Epithelial cell of esophagus (primary cell): ENCODE measurements at places on chromosomes 11 and 22.

GRCh38 chr11:70122490-70123198 lies 44.5 kb downstream of the ANO1 start:
- no peak for DNase-seq

- DNase-seq = peak; percentile 14
Measured at GRCh38 chr11:67665541-67666302, 8.7 kb downstream of the ALDH3B2 start.

- DNase-seq = no peak
Measured at GRCh38 chr22:29973269-29973668, 90.3 kb downstream of the MTMR3 start.

- DNase-seq = no peak
Measured at GRCh38 chr22:42913874-42914510, 56.9 kb upstream of the ARFGAP3 start.

DNA sequence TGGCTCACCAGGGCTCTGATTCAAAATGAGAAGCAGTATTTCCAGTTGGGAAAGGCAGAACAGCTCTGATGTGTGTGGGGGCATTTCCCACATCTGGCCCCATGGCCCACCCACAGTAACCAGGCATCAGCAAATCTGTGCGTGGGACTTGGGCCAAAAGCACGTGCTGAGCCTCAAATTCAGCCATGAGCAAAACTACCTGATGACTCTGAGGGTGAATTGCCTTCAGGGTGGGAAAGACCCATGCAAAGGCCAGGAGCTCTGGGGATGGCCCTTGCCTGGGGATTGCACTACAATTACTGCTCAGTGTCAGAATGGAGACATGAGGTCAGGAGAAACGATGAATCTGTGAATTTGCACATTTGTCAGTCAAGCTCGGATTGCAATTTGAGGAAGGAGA lies 20.9 kb downstream of the TP53AIP1 start:
- no peak for DNase-seq

- no peak for DNase-seq
Measured at GRCh38 chr11:27571154-27571810, 64.7 kb upstream of the LIN7C start.

DNA sequence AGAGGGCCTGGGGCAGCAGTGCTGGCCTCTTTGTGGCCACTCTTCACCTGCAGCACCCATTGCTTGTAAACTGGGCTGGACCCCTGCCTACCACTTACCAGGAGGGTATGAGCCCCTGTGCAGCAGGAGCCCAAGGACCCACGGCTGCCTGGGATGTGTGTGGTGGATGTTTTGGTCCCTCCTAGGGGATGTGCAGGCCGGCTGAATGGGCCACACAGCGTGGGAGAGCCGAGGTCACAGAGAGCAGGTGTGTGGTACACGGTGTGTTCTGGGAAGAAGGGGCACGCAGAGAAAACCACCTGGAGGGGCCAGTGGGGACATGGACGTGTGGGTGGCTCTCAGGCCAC lies 19.3 kb upstream of the GNB1L start:
- no peak for DNase-seq

- peak; percentile 26 for DNase-seq
Measured at GRCh38 chr11:127345819-127346459, 345.4 kb upstream of the KIRREL3 start.

GRCh38 chr11:44389963-44390605 lies 80.1 kb upstream of the ALX4 start:
- DNase-seq = no peak

DNA sequence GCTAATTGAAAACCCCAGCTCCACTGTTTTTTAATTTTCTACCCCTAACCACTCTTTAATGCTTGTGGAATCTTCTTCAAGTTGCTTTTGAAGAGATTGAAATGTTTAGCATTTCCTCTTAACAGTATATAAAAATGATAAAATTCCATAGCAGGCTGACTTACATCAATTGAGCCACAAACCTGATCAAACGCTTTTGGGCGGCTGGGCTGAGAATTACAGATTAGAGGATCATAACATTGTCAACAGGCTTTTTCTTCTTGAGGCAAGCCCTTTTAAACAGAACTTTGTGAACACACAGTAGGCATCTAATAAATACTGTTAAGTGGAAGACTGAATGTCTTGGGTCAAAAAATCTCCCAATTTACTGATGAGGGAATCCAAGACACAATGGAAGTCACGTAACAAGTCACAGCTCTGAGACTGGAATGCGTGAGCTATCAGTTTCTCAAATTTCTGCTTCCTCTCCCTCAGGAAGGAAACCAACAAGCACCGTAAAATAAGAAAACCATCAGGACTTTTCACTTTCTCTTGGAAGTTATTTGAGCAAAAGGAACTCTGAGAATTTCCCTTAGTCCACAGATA lies 50.0 kb upstream of the CCDC89 start:
- no peak for DNase-seq

GRCh38 chr22:49899530-49899929 lies 18.7 kb downstream of the ALG12 start:
- DNase-seq = no peak

GRCh38 chr11:93831343-93832127 lies 18.9 kb downstream of the VSTM5 start:
- no peak for DNase-seq

DNA sequence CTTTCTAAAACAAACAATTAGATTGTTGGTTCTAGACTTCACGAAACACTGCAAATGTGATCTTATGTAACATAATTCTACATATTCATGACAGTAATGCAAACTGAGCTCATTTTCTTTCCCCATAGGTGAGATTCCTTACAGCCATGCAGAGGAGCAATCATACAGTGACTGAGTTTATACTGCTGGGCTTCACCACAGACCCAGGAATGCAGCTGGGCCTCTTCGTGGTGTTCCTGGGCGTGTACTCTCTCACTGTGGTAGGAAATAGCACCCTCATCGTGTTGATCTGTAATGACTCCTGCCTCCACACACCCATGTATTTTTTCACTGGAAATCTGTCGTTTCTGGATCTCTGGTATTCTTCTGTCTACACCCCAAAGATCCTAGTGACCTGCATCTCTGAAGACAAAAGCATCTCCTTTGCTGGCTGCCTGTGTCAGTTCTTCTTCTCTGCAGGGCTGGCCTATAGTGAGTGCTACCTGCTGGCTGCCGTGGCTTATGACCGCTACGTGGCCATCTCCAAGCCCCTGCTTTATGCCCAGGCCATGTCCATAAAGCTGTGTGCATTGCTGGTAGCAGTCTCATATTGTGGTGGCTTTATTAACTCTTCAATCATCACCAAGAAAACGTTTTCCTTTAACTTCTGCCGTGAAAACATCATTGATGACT lies 1.5 kb downstream of the OR9G1 start:
- peak; percentile 60 for DNase-seq

DNA sequence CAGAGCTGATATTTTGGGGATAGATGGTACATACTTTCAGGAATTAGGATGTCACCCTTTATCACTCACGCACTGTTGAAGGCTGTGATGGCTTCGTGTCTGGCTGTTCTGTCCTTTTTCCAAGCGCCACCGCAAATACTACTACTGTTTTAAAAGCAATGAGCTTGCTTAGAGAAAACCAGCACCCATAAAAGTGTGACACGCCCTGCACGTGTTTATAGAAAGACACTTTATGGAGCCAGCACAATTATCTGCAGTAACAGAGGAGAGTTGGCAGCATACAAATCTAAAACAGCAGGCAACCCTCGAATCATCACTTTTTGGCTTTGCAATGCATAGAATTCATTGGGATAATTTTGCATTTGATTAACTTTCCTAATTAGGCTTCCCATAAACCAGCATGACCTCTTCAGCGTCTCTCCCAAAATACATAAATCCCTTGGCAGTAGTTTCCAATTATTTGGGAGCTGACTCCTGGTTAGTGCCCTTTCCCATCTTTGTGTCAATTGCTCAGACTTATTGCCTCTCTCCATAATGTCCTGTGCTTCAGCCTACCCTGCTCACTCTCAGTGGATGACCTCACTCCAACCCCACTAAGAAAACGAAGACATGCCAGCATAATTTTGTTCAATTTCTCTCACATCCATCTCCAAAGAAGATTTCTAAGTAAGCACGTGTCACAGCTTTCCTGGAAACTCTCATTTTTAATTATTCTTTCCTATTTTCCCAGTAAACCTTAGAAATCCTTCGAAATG lies 118.7 kb upstream of the LARGE1 start:
- no peak for DNase-seq

- no peak for DNase-seq
Measured at GRCh38 chr22:43473441-43473840, 61.6 kb downstream of the MPPED1 start.

DNA sequence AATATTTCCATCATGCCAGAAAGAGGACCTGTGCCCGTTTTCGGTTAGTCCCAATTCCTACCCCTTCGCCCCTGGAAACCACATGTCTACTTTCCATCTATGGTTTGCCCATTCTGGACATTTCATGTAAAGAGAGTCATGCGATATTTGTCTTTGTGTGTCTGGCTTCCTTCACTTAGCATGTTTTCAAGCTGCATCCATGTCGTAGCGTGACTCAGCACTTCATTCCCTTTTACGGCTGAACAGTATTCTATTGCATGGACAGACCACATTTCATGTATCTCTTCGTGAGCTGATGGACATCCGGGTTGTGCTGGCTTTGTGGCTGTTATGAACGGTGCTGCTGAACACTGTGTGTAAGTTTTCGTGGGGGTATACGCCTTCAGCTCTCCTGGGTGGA lies 43.4 kb downstream of the SCUBE1 start:
- no peak for DNase-seq

GRCh38 chr11:12806113-12806512 lies 131.9 kb downstream of the TEAD1 start:
- DNase-seq = peak; percentile 92

GRCh38 chr11:116869610-116870009 lies 32.2 kb upstream of the APOA1 start:
- DNase-seq = no peak

- peak; percentile 16 for DNase-seq
Measured at GRCh38 chr11:63670096-63670432, 1.1 kb downstream of the ATL3 start.

DNA sequence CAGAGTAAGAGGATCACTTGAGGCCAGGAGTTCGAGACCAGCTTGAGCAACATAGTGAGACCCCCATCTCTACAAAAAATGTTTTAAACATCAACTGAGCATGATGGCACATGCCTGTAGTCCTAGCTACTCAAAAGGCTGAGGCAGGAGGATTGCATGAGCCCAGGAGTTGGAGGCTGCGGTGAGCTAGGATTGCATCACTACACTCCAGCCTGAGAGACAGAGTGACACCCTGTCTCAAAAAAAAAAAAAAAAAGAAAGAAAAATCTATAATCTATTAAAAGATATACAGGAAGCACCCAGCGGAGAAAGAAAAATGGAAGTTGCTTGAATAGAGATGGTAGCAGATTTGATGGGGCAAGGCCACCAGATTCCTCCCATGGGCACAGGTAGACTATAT lies 61.8 kb downstream of the FAM83F start:
- DNase-seq = no peak

GRCh38 chr22:45320357-45320976 lies 10.7 kb downstream of the FAM118A start:
- DNase-seq = no peak

- no peak for DNase-seq
Measured at GRCh38 chr22:40511604-40512003, 124.9 kb downstream of the MRTFA start.

DNA sequence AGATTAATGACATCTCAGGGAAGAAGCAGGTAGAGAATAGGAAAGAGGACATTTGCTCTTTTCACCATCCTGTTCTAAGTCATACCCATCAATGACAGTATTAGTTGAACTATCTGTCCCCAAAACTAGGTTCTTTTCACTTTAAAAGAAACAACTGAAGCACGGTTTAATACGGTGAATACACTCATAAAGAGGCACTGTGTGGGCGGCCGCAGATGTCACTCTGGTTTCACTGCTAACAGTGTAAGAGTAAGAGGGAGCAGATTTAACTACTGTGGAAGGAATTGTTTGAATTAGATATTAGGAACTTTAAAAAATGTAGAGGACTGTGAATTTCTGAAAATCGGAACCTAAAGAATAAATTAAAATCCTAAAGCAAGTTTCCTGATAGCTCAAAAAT lies 49.5 kb downstream of the VSIG10L2 start:
- no peak for DNase-seq

DNA sequence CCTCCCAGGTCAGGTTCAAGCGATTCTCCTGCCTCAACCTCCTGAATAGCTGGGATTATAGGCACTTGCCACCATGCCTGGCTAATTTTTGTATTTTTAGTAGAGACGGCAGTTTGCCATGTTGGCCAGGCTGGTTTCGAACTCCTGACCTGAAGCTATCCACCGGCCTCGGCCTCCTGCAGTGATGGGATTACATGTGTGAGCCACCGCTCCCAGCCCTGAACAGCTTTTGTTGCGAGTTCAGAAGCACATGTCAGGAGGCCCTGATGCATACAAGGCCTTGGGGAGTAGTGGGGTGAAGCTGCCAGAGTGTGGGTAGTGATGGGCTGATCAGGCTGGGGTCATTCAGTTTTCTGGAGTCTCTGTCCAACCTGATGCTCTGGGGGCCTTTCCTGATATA lies 117.0 kb upstream of the C11orf87 start:
- DNase-seq = no peak

DNA sequence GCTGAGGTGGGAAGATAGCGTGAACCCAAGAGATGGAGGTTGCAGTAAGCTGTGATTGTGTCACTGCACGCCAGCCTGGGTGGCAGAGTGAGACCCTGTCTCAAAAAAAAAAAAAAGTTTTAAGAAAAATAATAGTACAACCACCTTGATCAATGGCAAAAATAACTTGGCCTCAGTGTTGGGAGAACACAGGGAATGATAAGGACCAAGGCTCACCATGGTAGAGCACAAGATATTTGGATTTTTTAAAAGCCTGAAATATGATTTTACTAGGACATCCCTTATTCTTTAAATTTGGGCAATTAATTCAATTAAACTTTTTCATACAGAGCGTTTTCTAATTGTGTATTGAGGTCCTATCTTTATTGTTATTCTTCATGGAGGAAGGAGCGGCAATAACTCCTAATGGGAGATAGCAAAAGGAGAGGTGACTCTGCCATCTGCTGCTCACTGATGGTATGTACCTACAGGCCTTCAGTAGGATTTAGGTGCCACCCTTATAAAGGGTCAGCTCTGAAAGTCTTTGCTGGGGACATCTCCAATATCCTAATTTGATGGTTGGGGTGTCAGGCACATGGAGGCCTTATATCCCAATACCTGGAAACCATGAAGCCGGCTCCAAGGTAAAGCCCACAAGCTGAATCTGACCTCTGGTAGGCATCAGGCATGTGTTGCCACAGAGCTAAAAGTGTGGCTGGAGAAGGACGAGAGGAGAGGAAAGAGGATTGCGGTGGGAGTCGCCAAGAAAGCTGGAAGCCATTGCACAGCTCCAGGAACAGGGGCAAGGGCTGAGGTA lies 21.9 kb upstream of the POLD3 start:
- DNase-seq = peak; percentile 74

GRCh38 chr11:86588566-86589090 lies 83.8 kb downstream of the ME3 start:
- no peak for DNase-seq

- peak; percentile 70 for DNase-seq
Measured at GRCh38 chr22:38868886-38869381, 3.1 kb downstream of the CBX6 start.
